ENCODE measurements at places on chromosomes 3 and 15.

- DNase-seq = no peak
Observed at GRCh38 chr15:50881121-50882048, 27.1 kb upstream of the AP4E1 start.

- peak; percentile 61 for DNase-seq
Observed at GRCh38 chr3:12984023-12984823, 89.0 kb downstream of the IQSEC1 start.

GRCh38 chr3:16066975-16067374, 107.5 kb upstream of the GALNT15 start:
- no peak for DNase-seq

GRCh38 chr15:29294732-29295325, 25.2 kb upstream of the NSMCE3 start:
- no peak for DNase-seq

- no peak for DNase-seq
Observed at GRCh38 chr3:171257251-171258203, 202.7 kb downstream of the TNIK start.

GRCh38 chr3:179865861-179866505, 170.8 kb downstream of the PEX5L start:
- no peak for DNase-seq

- DNase-seq = no peak
Observed at GRCh38 chr3:174253196-174253823, 605.8 kb upstream of the NAALADL2 start.

DNA sequence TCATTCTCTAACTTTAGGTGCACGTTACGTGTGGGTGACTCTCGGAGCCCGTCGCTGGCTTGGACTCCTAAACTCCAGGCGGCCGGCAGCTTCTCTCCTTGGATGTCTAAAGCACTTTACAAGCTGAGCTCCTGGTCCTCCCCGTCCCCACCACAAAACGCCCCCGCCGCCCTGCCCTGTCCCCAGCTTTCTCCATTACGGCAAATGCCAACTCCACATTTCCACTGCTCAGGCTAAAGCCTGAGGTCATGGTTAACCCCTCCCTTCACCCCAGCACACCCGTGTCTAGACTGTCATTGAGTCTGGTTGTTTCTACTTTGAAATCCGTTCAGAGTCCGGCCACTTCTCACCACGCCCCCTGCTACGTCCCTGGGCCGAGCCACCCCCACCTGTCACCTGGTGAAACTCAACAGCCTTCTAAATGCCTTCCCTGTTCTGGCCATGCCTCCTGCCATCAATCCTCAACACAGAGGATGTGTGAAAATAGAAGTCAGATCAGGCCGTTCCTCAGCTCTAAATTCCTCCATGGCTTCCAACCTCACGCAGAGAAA, 8.1 kb upstream of the PCSK6 start:
- no peak for DNase-seq

GRCh38 chr15:33473005-33473404, 162.2 kb downstream of the RYR3 start:
- DNase-seq = no peak

GRCh38 chr3:187722206-187722612, 19.9 kb upstream of the RTP2 start:
- no peak for DNase-seq

DNA sequence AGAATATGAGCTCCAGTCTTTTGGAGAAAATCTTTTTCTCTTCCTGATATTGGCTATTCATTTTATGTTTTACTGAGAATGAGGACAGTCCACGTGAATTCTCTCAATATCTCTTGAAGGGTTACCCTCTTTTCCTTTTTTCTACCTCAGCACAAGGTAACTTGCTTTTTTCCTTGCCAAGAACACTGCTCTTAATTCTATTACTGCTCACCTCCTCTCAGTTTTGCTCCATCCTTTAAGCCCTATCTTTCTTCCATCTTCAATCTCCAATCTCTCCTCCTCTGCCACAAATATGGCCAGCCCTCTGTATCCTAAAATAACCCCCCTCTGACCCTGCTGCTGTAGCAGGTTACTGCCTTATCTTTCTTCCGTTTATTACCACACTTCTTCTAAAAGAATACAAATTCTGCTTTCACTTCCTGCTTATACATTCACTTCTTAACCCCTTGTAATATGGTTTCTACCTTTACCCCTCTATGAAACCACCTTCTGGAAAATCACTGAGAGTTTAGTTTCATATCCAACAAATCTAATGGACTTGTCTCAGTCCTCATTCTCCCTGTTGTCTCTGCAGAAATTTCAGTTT, 89.0 kb downstream of the NFKBIZ start:
- DNase-seq = no peak

DNA sequence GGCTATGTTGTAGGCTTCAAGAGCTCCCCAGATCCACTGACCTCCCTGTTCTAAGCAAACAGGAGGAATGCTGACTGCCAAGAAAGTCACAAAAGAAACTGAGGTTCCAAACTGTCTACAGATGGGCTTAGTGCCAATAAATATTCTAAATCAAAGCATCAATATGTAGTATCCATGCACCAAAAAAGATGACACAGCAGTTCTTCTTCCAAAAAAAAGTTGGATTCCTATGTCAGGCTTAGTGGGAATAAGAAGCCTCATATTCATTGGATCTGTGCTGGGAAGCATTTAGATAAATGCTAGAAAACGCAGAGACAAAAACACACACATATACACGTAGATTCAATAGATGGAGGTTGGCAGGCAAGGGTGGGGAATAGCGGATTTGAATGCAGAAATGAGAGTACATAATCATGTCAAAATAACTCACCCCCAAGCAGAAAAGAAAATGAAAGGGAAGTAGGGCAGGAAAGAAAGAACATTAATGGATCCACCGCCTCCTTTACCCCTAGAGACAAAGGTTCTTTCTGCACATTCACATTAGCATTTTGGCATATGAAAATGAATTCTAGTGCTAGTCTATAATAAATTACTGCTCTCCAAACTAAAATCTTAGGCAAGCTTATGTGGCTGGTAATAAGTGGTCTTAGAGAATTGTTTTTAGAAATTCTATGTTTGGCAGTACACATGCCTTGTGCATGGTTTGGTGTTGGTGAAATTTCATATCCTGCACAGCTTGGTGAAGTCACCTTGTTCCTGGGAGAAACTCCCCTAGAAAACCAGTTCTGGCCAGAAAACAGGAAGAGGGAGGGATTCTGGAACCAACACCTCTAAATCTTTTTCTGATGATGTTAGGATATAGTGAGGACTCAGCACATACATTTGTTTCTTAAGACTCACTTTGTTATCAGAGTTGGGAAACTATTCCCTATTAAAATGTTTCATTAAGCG, 283.4 kb downstream of the LSAMP start:
- no peak for DNase-seq

- DNase-seq = no peak
Observed at GRCh38 chr15:25936004-25936403, 72.9 kb upstream of the ATP10A start.

DNA sequence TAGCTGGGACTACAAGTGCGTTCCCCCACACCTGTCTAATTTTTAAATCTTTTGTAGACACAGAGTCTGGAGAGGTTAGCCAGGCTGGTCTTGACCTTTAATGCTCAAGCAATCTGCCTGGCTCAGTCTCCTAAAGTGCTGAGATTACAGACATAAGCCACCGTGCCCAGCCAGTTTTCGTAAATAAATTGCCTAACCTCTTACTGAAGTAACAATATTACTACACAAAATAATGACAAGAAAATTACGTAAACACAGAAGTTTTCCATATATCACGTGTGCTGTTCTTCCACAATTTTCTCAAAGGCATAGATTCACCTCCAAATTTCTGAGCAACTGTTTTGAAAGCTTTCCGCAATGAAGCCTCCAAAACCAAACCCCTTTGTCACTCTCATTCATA, 58.1 kb upstream of the PROK2 start:
- DNase-seq = no peak

DNA sequence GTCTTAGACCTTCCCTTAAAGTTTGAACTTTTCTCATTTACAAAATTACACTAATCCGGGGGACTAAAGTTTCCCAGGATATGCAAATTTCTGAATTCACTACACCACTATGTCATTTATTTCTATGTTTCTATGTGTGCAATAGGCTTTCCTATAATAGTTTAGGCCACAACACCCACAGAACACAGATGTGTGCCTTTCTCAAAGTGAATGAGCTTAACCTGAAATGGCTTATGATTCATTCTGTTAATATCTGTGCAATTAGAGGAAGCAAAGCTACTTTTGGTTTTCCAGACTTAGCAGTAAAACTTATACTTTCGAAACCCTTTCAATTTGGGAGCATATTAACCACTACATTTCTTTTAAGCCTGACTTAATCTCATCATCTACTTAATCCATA, 748.1 kb downstream of the GBE1 start:
- DNase-seq = no peak

DNA sequence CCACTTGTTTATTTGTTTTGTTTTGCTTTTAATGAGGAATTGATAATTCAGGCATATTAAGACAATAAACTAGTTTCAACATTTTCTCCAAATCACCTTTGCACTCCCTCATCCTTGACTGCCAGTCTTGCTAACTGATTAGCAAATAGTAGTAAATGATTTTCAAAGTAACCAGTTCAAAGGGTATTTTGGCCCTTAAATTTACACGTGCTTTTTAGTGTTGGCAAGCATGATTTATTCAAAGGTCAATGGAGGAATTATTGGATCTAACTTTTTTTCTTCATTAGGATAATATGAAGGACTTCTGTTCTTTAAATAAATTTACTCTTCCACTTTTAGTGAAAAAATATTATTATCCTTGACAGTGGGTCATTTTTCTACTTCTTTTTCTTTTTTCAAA, 53.8 kb downstream of the BCHE start:
- no peak for DNase-seq

- DNase-seq = no peak
Observed at GRCh38 chr3:43062040-43062563, 43.8 kb downstream of the POMGNT2 start.

GRCh38 chr3:12830785-12831156, 10.6 kb downstream of the RPL32 start:
- no peak for DNase-seq

GRCh38 chr3:59555593-59556315, 505.9 kb upstream of the CFAP20DC start:
- no peak for DNase-seq

DNA sequence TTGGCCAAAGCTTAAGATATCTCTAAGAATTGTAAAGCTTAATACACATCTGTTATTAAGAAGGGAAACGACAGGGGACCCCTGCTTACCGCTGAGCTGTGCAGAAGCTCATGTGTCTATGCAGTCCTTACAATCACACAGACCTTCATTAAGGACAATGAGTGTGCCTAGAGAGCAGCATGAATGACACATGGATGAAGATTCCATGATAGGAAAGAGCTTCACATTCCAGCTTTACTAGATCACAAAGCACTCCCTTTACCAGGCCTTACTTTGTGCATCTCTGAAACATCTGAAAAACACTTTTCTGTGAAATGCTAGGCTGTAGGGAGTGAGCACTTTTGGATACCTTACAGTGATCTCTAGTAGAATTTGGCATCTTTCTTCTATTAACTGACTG, 32.0 kb downstream of the RNF168 start:
- no peak for DNase-seq

- no peak for DNase-seq
Observed at GRCh38 chr3:110430146-110430545, 641.5 kb upstream of the NECTIN3 start.

GRCh38 chr3:37703626-37704025, 158.1 kb upstream of the CTDSPL start:
- no peak for DNase-seq

- DNase-seq = no peak
Observed at GRCh38 chr3:26587571-26587970, 35.0 kb upstream of the LRRC3B start.

DNA sequence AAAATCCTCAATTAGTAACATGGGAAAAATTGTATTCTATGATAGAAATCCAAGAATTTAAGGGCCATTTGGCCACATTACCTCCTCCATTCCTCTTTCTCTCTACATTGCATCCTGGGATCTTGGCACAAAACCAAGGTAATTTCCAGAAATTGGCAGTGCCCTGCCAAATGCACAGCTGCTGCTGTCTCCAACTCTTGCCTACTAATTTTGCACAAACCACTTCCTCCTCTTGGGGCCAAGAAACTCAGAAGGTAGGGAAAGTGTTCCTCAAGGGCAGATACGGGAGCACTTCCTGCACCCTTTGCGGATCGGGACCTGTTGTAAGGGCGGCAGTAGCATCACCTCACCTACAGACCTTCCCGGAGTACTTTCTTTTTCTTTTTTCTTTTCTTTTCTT, 57.8 kb downstream of the MAP3K13 start:
- no peak for DNase-seq

- peak; percentile 80 for DNase-seq
Observed at GRCh38 chr15:40769274-40770146, at the start of gene C15orf62. Gene C15orf62, plus strand, starts transcription at chr15:40769980. Its CDS starts 516 bp downstream, at chr15:40770496.

GRCh38 chr15:46848704-46849103, 868.6 kb upstream of the SEMA6D start:
- DNase-seq = no peak

DNA sequence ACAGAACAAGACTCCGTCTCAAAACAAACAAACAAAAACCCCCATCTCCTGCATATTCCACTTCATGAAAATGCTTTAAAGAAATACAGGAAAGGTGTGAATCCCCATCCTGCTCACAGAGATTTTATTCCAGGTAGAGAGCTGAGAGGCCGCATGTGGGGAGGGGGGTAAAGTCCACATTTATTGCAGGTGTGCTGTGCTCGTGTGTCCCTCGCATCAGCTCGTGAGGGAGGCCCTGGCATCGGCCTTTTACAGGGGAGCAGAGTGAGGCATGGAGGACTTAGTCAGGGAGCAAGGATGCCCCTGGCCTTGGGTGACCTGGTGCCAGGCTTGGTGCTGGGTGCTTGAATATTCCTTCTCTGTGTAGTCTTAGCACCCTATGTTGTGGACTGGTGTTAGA, 413.5 kb upstream of the C2CD4B start:
- no peak for DNase-seq

DNA sequence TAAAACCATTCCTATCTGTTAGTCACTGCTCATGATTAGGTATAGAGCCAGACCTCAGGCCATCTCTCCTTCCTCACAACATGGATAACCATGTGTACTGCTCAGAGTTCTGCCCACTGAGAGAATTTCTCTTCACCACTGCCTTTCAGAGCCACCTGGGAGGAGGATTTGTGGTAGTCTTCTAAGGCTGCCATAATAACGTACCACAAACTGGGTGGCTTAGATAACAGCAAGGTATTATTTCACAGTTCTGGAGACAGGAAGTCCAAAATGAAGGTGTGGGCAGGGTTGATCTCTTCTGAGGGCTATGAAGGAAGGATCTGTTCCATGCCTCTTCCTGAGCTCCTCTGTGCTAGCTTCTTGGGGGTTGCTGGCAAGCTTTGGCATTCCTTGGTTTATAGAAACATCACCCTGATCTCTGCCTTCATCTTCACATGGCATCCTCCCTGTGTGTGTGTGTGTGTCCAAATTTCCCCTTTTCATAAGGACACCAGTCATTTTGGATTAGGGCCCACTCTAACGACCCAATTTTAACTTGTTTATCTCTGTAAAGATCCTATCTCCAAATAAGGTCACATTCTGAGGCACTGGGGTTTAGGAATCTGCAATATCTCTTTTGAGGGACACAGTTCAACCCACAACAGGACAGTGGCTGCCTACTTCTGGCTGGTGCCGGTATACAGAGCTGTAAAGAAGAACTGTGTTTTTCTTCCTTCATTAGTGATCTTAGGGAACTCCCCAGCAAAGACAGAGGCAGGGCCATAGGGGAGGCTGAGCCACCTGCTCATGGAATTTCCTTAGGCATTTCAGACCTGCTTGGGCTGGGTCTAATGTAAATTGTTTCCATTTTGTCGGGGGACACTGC, 42.1 kb upstream of the NOX5 start:
- DNase-seq = no peak
